ENCODE measurements at places on chromosomes 16 and 17. TPM values are rescaled to one million over a fixed set of nuclear protein-coding genes. Genes with fewer than 3 reads are reported as not detected.

Gene SREBF1
- total RNA-seq = 131 TPM

Gene WNT9B
- total RNA-seq = not detected

Gene SPATA32
- total RNA-seq = not detected

Gene CX3CL1
- total RNA-seq = 2.2 TPM

- no peak for DNase-seq
- H3K4me3 ChIP-seq = no peak overlapping the region
- H3K4me1 ChIP-seq = peaks cover 6% of the 10 kb centered on the region
- H3K36me3 ChIP-seq = no peaks in the 10 kb centered on the region
- H3K27ac ChIP-seq = no peak overlapping the region
- H3K27me3 ChIP-seq = no peaks in the 10 kb centered on the region
These were observed 2.4 kb upstream of the USP36 start for GRCh38 chr17:78842881-78843565.

DNA sequence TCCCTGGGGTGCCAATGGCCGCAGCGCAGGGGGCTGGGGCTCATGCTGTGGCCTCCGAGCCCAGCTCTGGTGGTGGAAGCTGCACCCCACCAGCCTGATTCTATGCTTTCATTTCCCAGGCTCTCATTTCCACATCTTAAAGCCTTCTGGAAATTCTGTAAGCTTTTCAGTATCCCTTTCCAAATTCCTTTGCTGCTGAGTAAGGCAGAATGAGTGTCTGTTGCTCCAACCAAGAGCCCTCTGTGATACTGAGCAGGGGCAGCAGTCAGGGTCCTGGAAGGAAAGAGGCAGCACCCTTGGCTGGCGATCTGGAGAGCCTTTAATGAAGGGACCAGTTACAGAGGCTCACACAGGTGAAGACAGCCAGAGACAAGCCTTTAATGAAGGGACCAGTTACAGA lies 79.5 kb upstream of the FOXF1 start:
- no peaks in the 10 kb centered on the region for H3K27me3 ChIP-seq
- no peak overlapping the region for H3K27ac ChIP-seq
- no peaks in the 10 kb centered on the region for H3K36me3 ChIP-seq

GRCh38 chr17:34542700-34543336 lies 36.6 kb upstream of the TMEM132E start:
- DNase-seq = no peak
- H3K27ac ChIP-seq = no peak overlapping the region
- no peak overlapping the region for H3K4me3 ChIP-seq
- no peaks in the 10 kb centered on the region for H3K27me3 ChIP-seq
- H3K4me1 ChIP-seq = no peaks in the 10 kb centered on the region
- no peaks in the 10 kb centered on the region for H3K36me3 ChIP-seq

GRCh38 chr16:54568906-54569807 lies 282.6 kb upstream of the IRX3 start:
- H3K4me3 ChIP-seq = no peak overlapping the region
- no peaks in the 10 kb centered on the region for H3K27me3 ChIP-seq
- DNase-seq = no peak
- no peaks in the 10 kb centered on the region for H3K4me1 ChIP-seq

- H3K4me3 ChIP-seq = no peak overlapping the region
- DNase-seq = no peak
- no peaks in the 10 kb centered on the region for H3K27me3 ChIP-seq
- no peak overlapping the region for H3K27ac ChIP-seq
- H3K36me3 ChIP-seq = no peaks in the 10 kb centered on the region
- H3K4me1 ChIP-seq = peaks cover 2% of the 10 kb centered on the region
These were observed 73.7 kb downstream of the TNRC6C start for GRCh38 chr17:78032166-78032565.

- H3K27me3 ChIP-seq = no peaks in the 10 kb centered on the region
- no peaks in the 10 kb centered on the region for H3K4me1 ChIP-seq
- no peak for DNase-seq
- H3K36me3 ChIP-seq = no peaks in the 10 kb centered on the region
- H3K4me3 ChIP-seq = no peak overlapping the region
- H3K27ac ChIP-seq = no peak overlapping the region
These were observed 2.0 kb upstream of the HSD17B2 start for GRCh38 chr16:82033006-82033405.

DNA sequence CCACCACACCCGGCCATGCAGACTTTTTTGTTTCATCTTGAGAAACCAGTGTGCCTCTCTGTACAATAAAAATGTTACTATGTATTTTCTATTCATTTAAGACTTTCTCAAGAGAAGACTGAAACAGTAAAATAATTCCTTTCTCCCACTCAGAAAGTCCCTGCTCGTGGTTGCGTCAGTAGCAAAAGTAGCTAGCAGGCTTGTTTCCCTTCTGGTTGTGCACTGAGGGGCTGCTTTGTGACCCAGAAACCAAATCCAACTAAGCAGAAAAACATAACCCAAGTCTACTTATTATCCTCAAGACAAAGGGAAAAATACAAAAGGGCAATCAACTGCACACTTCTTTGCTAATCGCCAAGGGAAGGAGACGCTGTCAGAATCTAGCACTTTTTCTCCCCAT lies 3.4 kb upstream of the PNPO start:
- no peaks in the 10 kb centered on the region for H3K36me3 ChIP-seq
- no peak overlapping the region for H3K4me3 ChIP-seq
- peaks cover 6% of the 10 kb centered on the region for H3K4me1 ChIP-seq
- no peak for DNase-seq

DNA sequence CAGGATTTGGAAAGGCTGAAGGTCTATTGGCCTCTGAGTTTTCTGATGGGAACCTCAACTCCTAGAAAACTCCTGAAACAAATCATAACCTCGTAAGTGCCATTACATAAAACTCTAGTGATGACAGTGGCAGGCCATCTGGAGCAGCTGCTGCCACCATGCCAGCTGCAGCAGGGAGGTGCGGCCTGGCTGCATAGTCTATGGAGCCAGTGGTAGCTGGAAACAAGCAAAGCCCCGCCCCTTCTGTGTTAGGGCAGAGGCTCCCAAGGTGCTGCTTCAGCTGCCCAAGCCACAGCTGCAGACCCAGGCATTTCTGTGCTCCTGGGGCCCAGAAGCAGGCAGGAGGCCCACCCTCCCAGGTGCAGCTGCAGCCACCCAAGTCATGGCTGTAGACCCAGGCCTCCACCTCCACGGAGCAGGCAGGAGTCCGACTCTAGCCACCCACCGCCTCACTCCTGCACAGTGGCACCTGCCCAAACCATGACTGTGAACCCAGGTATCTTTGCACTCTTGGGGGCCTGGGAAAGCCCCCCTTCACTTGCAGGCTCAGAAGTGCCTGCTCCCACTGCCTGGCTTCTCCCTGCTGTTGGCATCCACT lies 254.1 kb upstream of the KCNJ16 start:
- no peaks in the 10 kb centered on the region for H3K36me3 ChIP-seq
- H3K27ac ChIP-seq = no peak overlapping the region
- H3K4me3 ChIP-seq = no peak overlapping the region
- H3K27me3 ChIP-seq = no peaks in the 10 kb centered on the region

DNA sequence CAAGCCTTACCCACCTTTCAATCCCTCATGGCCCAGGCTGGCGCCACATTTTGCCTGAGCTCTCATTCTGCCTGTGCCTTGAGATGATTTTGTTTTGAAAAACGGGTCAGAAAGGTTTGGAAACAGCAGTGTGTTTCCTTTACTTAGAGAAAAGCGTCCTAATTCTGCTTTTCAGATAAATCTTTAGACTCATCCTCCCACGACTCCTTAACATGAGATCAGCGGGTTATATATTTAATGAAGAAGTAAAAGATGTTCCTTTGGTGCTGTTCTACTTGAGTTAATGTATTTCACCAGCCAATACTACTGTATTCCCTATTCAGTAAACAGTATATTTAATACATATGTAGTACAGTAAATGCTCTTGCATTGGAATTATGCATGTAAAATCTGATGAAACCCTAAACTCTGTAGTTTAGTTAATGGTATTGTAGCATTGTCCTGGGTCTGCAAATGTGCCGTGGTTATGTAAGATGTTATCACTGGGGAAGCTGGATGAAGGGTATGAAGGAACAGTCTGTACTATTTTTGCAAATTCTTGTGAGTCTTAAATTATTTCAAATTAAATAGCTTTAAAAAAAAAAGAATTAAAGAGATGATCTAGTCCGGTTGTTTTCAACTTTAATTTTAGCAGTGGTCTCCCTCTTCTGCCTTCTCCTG lies 199.4 kb upstream of the CACNG5 start:
- H3K36me3 ChIP-seq = no peaks in the 10 kb centered on the region
- H3K4me3 ChIP-seq = no peak overlapping the region
- DNase-seq = no peak
- H3K27ac ChIP-seq = no peak overlapping the region
- no peaks in the 10 kb centered on the region for H3K4me1 ChIP-seq

DNA sequence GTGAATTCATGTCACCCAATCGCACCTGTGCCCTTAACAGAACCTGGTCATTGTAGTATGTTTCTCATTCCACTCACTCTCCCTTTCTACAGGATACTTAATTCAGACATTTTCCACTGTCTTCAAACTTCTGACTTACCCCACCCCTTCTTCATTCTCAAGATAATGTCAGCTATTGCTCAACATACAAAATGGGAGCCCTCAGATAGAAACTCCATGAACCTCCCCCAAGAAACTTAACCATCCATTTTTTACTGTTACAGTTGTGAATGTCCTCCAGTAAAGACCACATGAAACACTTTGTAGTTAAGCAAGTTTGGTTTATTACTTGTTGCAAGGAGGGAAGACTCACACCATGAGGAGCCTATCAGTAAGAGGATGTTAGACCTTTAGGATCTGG lies 22.1 kb upstream of the ARHGAP17 start:
- DNase-seq = no peak
- H3K4me1 ChIP-seq = peaks cover 3% of the 10 kb centered on the region
- no peaks in the 10 kb centered on the region for H3K36me3 ChIP-seq
